ENCODE measurements at places on chromosomes 2 and 18.

DNA sequence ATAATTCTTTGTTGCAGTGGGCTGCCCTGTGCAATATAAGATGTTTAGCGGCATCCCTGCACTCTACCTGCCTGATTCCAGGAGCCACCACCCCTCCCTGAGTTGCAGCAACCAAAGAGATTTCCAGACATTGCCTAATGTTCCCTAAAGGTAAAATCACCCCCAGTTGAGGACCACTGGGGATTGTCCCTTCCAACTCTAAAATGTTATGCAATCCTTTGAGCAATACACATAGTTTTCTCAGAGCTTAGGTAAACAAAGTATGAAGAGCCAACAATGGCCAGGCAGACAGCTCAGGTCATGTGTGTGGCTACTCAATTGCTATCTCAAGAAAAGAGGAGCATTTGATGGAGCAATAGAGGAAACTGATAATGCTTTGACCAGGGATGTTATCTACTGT, 87.0 kb downstream of the XDH start:
- DNase-seq = no peak

DNA sequence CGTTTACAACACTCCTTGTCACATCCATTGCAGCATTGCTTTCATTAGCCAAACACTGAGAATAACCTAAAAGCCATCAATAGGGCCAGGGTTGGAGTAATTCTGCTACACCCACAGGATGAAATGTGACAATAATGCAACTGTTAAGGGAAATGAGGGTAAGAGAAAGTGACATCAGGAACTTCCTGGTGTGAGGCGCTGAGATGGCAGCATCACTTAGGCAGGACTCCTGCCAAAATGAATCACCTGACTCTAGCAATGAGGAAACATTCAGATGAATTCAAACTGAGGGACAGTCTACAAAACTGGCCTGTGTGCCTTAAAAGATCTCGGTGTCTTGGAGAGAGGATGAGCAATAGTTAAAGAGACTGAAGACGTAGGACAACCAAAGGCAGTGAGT, 115.6 kb upstream of the AGAP1 start:
- DNase-seq = no peak

DNA sequence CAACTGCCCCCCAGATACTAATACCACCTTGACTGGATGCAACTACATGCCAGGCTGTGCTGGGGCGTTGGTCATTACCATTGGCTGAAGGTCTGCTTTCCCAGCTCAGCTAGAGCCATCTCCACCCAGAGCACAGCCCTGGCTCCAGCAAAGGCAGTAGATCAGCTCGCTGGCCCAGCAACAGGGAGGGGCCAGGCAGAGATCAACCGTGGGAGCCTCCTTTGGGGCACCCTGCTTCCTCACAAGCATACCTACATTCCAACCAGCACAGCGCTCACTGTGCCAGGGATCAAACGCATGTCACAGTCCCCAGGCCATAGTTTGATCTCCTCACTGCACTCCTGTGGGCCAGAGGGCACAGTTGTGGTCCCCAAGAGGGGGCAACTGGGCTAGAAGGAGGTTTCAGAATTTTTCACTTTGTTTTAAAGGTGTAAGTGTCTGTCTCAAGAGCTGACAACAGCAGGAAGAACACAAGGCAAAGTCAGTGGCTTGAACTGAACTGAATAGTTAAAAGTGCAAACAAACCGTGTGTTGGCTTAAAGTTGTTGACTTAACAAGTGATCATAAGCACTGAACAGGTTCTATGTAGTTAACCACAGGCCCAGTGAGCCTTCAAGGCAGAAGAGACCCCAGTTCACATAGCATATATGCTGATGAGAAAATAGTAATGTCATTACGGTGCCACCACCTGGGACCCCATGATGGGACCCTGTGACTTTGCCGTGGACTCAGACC, 70.1 kb upstream of the BZW1 start:
- DNase-seq = no peak

DNA sequence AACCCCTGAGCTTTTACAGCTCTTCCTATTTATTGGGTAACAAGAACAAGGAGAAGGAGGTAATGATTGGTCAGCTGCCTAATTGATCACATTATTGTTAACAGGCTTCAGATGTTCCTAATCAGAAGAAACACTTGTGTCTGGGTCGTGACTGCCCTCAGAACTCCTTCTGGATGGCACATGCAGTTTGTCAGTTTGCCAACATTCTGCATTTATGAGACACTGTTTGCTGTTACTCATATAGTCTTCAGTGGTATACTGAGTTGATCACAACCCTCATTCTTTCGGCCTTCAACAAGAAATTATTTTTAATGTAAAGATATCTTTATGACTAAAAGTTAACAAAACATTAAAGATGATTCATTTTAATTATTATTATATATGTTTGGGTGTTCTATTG, 95.7 kb upstream of the DOCK10 start:
- DNase-seq = no peak

GRCh38 chr18:35618696-35619095, 37.2 kb downstream of the GALNT1 start:
- DNase-seq = no peak

GRCh38 chr2:202196727-202197126, 41.7 kb downstream of the SUMO1 start:
- no peak for DNase-seq

DNA sequence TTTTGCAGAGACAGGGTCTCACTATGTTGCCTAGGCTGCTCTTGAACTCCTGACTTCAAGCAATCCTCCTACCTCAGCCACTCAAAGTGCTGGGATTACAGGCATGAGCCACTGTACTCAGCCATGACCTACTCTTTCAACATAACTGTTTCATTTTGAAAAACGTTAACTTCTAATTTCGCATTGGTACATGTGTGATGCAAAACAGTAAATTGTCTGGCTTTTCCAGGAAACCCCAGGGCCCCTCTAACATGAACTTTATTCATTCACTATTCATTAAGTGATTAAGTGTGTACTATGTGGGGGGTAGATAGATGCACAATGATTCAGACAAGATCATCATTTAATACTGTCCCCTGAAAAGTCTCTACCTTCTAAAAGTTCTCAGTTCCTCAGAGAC, 364.9 kb downstream of the SS18 start:
- no peak for DNase-seq

DNA sequence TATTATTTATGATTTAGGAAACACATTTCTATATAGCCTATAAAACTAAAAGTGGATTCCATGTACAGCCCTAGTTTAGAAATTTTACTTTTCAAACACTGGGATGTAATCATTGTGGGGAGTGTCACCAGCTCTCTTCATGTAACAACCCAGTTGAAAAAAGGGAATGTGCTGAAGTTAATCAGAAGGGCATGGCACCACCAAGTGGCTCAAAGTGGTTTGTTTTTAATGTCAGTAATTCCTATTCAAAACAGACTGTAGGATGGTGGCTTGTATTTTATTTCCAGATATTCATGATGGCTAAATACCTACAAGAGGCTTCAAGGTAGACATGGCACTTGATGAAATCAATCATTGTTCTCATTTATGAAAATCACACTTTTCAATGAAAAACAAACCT, 58.1 kb upstream of the TMEM182 start:
- no peak for DNase-seq

- DNase-seq = no peak
Measured at GRCh38 chr18:49843131-49843530, 29.8 kb upstream of the ACAA2 start.

DNA sequence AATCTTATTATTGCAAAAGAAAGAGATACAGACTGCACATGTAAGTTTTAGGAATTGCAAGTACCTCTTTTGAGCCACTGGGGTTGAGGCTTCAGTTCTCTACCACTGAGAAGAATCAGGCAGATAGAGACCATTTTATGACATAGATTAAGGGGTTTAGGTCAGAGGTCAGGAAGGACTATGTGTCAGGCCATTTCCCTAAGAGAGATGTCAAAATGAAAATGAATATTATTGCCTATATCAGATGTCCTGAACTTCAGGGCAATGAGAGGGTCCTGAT, 113.7 kb downstream of the GATA6 start:
- DNase-seq = no peak

DNA sequence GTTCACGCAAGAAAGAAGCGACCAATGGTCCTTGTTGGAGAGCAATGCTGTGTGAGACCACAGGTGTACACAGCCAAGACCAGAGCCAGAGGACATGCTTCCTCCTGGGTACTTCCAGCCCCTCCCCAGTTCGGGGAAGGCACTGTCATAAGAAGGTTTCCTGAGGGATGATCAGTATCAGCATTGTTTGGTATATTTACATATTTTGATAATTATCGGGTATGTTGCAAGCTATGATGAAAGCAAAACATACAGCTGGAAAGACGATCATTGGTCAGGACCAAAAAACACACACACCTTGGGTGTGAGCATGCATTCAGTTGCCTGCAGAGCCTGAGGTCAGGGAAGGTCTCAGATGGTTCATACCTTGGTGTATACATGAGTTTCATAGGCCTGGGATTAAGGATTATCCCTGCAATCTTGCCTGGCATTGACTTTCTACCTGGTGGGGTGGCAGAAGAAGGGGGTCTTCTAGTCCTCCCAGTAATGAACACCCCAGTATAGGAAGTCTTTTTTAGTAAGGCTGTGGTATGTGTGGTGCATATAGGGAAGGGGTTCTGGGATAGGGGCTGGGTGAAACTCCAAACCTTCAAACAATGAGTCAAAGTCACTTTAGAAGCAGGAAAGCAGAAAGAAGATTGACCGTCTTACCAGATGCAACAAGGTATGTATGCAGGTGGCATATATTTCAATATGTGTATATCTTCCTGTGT, 2.9 kb downstream of the SERPINB2 start:
- no peak for DNase-seq

- DNase-seq = no peak
Measured at GRCh38 chr2:224922142-224922727, 120.0 kb downstream of the DOCK10 start.

- no peak for DNase-seq
Measured at GRCh38 chr18:44977856-44978255, 297.2 kb downstream of the SETBP1 start.

- DNase-seq = no peak
Measured at GRCh38 chr2:48738806-48739205, 16.7 kb downstream of the LHCGR start.

- DNase-seq = no peak
Measured at GRCh38 chr2:178069551-178069950, 3.0 kb downstream of the PDE11A start.

DNA sequence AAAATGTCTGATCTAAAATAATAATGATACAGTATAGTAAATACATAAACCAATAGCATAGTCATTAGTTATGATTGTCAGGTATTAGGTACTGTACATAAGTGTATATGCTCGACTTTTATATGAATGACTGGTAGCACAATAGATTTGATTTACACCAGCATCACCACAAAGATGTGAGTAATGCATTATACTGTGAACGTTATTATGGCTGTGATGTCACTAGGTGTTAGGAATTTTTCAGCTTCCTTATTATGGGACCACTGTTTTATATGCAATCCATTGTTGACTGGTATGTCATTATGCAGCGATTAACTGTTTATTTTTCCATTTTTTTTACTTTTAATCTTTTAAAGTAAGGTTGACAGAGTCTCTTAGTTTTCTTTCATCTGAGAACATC, 23.7 kb downstream of the ATP9B start:
- DNase-seq = no peak

GRCh38 chr2:10389573-10389972, 58.6 kb downstream of the ODC1 start:
- no peak for DNase-seq

DNA sequence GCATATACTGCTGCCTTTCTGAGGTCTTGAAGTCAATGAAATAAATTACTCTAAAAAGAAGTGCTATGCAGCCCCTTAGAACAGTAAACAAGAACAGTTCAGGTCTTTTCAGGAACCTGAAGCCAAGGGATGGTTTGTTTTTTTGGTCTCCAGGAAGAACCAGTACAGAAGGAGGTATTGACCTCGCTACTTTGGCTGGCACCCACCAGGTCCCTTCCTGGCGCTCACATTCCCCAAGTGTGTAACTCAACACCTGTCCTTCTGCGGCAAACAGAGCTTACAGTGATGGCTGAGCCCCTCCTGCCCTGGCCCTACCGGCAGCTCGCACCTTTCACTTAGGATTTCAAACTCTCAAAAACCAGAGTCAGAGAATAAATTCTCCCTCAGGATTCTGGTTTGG, 51.9 kb downstream of the SETBP1 start:
- DNase-seq = no peak

GRCh38 chr2:106180602-106181001, 13.5 kb downstream of the UXS1 start:
- DNase-seq = no peak
